T-helper 2 cell treated with Interferon-gamma antibody and Interleukin-4, amounts not matched to agents 5 μg/mL and 100 μg/mL, for 36 hours (primary cell): ENCODE measurements at places on chromosomes 11 and 22.

GRCh38 chr11:28736256-28736655 is 628.1 kb downstream of the METTL15 start:
- no peak for DNase-seq
- H3K27me3 ChIP-seq: no peaks in the 10 kb centered on the region
- H3K36me3 ChIP-seq: no peaks in the 10 kb centered on the region

DNA sequence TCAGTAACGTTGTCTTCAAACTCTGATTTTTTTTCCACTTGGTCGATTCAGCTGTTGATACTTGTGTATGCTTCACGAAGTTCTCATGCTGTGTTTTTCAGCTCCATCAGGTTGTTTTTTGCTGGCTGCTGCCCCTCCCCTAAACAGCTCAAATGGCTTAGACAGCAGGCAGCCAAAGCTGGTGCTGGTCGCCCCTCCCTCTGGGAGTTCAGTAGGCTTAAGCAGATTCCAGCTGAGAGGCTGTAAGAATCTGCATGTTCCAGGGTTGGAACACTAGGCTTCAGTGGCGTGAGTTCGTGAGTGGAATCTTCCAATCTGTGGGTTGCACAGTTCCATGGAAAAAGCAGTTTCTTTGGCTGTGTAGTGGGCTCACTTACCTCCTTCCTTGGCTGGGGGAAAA is 10.3 kb upstream of the FIBIN start:
- no peak for DNase-seq
- no peaks in the 10 kb centered on the region for H3K4me1 ChIP-seq
- H3K36me3 ChIP-seq: no peaks in the 10 kb centered on the region
- no peaks in the 10 kb centered on the region for H3K27me3 ChIP-seq
- H3K27ac ChIP-seq: no peak overlapping the region

GRCh38 chr22:18056807-18057474 is 20.8 kb upstream of the PEX26 start:
- H3K4me3 ChIP-seq: no peak overlapping the region
- H3K36me3 ChIP-seq: no peaks in the 10 kb centered on the region
- peaks cover 3% of the 10 kb centered on the region for H3K27me3 ChIP-seq
- DNase-seq: no peak

- no peak overlapping the region for H3K27ac ChIP-seq
- H3K27me3 ChIP-seq: no peaks in the 10 kb centered on the region
- no peak for DNase-seq
These were observed 32.8 kb downstream of the KCNC1 start for GRCh38 chr11:17767301-17767885.
